ENCODE measurements at places on chromosomes 2 and 18.

DNA sequence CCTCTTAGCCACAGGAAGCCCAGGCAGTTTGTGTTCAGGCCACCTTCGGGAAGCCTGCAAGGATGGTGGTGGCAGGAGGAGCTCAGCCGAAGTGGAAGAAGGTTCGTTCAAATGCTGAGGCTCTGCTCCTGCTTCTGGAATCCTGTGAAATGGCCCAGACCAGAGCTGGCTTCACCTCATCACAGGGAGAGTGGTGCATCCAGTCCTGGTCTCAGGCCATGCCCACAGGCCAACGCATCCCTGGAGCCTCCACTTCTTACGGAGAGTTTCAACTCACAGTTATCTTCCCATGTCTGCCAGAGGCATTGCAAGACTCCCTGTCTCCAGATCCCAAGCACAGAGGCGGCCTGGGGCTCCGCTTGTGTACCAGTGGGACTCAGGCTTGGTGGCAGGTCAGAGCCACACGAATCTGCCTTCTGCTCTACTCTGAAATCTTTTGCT lies 82.3 kb downstream of the NDUFA10 start:
- no peak for DNase-seq

GRCh38 chr2:102788885-102789260 lies 27.0 kb downstream of the TMEM182 start:
- DNase-seq: no peak

- DNase-seq: no peak
These were observed 114.7 kb downstream of the CPS1 start for GRCh38 chr2:210671065-210671464.

GRCh38 chr2:201955702-201956141 lies 77.9 kb upstream of the FZD7 start:
- DNase-seq: no peak

DNA sequence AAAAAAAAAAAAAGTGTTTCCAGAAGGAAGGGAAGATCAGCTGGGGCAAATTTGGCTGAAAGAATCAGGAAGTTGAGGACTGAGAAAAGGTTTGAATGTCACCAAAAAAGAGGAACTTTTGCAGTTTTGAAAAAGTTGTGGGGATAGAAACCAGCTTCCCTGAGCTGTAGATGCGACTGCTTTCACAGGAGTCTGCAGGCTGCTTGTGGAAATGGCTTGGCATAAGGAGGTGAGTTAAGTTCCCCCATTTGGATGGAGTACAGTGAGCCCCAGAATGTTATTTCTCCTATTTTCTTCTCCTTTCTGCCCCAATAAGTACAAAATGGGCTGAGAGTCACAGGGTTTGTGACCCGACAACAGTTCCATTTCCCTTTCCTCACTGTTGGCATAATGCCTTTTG lies 16.5 kb upstream of the ME2 start:
- no peak for DNase-seq

DNA sequence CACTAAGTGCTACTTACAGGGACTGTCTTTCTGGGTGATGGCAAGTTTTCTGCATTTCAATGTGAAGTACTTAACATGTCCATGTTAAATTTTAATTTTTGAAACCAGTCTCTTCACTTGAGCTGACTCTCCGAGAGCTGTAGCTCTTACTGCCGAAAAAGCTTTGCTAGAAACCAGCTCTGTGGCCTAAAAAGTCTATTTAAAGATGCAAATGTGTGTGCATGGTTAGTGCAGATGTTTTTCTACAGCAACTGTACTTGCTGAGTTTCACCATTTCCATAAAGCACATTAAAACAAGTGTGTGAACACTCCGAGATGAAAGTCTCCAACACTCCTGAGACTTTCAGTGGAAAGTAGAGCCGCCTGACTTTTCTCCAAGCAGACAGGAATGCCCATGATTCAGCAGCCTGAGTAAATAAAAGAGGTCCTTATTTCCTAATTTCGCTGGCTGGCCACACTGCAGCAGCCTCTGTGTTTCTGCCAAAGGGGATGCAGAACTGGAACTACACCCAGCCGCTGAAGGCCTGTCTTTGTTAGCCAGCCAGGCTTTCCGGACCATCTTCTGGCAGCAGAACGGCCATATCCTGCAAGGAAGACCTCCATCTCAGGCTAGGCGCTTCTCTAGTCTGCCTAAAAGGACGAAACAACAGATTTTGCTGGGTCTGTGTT lies 121.2 kb downstream of the ZNF521 start:
- peak; percentile 93 for DNase-seq

DNA sequence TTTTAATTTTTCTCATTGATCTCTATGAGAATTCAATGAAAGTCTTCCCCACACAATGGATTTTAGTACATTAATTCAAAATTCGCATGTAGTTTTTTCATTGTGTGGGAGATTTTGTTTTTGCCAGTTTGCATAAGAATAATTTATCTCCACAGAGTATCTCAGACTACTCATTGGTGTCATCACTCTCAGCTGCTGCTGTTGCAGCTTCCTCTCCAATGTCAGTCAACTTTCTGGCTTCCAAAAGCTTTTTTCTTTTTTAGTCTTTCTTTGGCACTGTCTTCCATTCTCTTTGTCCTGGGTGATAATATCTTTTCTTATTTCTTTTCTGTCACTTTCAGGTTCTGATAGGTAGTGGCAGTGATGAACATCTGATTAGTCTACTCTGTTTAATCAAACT lies 50.5 kb downstream of the PTRHD1 start:
- no peak for DNase-seq

DNA sequence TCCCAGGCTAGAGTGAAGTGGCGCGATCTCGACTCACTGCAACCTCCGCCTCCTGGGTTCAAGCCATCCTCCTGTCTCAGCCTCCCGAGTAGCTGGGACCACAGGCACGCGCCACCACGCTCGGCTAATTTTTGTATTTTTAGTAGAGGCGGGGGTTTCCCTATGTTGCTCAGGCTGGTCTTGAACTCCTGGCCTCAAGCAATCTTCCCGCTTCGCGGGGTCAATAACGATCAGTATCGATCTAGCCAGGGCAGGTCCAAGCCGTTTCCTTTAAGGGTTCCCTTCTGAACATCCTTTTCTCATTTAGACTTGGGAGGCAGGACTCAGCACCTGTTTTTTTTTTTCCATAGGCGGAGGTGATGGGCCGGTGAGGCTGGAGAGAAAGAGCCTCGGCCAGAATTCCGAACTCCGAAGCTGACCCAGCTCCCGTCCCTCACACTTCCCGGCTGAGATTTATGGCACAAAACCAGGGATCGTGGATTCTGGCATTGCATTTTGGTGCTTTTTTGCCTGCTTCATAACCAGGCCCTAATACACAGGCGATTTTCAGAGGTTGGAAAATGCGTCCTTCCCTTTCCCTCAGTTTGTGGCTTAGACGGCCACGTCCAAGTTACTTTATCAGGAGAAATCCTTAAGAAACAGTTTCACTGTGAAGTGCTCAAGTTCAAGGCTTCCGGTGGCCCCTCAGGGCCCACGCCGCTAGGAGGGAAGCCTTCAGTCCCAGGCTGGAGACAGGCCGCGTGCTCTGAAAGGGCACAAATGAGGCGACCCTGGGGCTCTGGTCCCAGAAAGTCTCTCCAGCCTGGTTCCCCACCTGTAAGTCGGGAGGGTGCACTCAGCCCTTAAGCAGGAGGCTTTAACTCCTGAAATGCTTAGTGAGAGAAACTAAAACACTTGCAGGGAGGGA lies 998 bp upstream of the SLC66A3 start:
- no peak for DNase-seq

DNA sequence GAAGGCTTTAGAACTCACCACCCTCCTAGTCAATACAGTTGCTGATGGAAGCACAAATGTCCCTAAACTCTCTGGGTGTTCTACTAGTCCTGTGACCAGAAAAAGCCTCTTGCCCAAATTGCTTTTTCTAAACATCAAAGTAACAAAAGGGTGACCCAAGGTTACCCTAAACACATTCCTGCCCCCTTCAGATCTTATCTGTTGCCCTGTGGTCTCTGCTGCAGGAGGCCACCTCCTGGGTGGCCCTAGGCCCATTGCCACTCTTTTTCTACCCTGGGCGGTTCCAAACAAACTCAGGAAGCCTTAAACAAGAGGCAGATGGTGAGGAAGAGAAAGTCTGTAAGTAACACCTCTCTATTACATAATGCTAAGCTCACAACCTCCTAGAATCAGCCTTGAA lies 3.3 kb downstream of the RNF152 start:
- DNase-seq: no peak

DNA sequence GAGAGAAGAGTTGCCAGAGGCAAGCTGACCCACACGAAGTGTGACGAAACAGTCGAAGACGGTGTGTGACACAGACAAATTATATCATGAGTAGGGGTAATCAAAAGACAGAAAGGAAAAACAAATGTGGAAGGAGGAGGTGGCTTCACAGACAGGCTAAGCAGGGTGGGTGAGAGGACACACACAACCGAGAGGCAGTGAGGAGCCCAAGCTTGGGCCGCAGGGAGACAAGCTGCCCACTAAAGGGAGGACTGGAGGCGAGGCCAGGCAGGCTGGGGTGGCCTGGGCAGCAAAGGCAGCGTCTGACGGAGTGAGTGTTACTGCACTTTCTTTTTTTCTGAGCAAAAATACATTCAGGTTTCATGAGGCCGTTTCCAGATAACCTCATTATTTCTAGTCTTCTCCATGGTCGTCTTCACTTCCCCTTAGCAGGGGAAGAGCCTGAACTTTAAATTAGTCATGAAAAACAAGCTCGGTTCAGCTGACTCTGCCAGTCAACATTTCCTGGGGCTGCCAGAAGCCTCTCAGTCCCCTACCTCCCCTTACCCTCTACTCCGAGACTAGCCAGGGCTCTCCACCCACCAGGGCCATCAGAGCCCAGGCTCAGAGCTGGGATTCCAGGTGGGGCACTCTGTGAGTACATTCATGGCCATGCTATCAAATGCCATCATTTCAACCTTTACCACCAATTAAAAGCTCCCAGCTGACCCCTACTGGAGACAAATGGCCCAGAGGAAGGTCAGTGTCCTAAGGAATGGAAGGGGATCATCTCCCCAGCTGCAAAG lies 13.8 kb upstream of the ZFP36L2 start:
- no peak for DNase-seq

DNA sequence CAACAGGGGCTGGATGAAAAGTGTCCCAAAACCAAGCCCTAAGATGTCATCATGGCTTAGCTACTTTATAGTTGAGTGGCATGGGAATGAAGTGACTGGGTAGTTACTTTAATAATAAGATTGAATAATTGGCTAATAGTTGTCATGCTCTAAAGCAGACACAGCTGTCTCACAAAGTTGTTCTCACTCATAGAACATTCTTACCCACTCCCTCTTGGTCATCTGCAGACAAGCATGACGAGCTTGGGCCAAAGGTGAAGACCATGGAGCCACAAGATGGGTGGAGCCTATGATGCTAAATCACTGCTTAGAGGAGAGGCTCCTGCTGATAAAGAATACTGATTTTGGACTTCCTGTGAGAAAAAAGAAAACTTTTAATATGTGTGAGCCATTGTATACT lies 62.4 kb upstream of the MMADHC start:
- no peak for DNase-seq

DNA sequence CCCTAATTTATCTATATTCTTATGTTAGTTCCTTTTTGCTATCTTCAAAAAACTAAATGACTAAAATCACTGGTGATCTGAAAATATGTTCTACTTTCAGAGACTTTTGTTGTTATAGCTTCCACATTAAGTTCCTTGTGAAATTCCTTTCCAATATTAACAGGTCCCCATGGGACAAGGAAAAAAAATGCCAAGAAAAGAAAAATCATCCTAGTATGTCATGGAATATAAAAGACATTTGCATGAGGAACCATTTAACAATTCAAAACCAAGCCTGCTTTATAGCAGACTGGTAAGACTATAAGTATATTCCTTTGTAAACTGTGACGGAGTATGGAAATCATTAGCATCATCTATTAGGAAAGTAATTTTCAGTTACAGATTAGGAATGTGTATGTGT lies 48.1 kb downstream of the COBLL1 start:
- no peak for DNase-seq

GRCh38 chr2:23386339-23387220 lies 1.6 kb downstream of the KLHL29 start:
- peak; percentile 52 for DNase-seq

DNA sequence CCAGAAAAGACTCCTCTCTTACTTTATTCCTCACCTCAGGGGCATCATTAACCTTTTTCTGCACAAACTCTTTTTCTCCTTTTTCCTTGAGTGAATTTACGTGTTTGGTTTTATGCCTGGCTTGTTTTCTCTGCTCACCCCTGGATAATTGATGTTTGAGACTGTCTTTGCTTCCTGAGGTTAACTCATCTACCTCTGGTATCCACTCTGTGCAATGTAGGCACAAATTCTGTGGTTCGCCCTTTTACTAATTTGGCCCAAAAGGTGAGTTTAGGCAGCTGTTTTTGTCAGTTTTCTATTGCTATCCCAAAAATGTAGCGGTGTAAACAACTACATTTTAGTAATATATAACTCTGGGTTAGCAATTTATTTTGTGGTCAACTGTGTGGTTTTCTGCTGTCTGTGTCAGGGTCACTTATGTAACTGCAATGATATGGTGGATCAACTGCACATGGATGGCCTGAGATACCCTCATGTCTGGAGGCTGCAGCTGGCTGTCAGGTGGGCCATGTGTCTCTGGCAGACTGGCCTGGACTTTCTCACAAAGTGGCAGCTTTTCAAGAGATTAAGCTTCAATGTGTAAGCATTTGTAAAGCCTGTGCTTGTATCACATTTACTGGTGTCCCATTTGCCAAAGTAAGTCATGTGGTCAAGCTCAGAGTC lies 329.7 kb downstream of the FSIP2 start:
- DNase-seq: peak; percentile 1

DNA sequence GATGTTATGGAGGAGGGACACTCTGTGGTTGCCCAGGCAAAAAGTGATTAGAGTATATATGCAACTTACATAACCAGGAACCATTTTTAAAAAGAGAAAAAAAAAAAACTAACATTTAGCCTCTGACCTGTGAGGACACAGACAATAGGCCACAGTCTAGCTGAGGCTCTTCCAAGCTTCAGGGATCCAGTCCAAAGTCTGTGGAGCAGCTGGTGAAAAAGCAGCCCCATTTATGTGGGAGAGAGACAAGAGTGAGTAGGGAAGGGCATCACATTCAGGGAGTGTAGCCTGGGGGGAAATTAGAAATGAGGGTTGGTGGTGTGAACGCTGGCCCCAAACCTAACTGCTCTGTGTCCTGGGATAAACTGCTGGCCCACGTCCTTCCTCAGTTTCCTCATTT lies 122.8 kb downstream of the MYO5B start:
- no peak for DNase-seq

- no peak for DNase-seq
These were observed 112.1 kb downstream of the UPP2 start for GRCh38 chr2:158213773-158214172.

GRCh38 chr2:101433465-101433864 lies 41.4 kb downstream of the RFX8 start:
- DNase-seq: no peak

DNA sequence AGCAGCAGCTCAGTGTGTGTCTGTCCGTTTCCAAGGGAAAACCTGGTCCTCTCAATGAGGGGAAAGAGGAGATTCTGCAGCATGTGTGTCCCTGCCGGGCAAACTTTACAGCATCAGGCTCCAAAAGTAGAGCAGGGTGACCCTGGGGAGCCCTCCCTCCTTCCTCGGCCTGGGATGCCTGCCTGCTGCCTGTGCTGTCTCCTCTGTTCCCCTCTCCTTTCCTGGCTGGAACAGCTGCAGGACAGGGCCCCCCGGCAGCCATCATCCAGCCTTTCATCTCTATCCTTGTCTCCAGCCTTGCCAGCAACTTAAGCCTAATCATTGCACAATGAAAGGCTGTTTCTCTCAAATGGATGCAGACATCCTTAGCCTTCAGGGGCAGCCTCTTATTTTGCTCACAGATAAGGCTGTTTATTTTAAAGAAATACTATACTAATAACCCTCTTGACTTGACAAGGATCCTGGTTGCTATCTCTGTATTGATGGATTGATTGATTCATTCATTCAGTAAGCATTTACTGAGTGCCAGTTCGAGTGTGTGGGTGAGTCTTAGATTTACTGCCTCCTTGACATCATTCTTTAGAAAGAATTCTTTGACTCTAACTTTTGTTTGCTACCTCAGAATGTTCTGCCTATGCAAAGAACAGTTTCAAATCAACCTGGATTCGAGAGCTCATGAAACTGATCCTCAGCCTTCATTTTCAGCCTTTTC lies 40.6 kb upstream of the EDAR start:
- peak; percentile 33 for DNase-seq
